ENCODE measurements at places on chromosomes 7 and 10.

DNA sequence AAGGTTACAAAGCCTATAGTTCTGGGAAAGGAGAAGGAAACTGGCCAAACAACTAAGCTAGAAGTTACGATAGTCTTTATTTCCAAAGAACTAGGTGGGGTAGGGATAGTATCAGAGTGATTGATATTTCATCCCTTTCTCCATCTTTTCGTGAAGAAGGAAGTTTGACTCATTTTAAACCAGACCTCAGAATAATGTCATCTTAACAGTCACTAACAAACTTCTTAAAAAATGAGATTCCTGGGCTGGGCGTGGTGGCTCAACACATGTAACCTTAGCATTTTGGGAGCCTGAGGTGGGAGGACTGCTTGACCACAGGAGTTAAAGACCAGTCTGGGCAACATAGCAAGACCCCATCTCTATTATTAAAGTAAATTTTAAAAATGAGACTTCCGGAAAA lies 69.4 kb downstream of the ARL4A start:
- DNase-seq, result no peak

GRCh38 chr7:88539518-88539917 lies 220.0 kb upstream of the ZNF804B start:
- no peak for DNase-seq

DNA sequence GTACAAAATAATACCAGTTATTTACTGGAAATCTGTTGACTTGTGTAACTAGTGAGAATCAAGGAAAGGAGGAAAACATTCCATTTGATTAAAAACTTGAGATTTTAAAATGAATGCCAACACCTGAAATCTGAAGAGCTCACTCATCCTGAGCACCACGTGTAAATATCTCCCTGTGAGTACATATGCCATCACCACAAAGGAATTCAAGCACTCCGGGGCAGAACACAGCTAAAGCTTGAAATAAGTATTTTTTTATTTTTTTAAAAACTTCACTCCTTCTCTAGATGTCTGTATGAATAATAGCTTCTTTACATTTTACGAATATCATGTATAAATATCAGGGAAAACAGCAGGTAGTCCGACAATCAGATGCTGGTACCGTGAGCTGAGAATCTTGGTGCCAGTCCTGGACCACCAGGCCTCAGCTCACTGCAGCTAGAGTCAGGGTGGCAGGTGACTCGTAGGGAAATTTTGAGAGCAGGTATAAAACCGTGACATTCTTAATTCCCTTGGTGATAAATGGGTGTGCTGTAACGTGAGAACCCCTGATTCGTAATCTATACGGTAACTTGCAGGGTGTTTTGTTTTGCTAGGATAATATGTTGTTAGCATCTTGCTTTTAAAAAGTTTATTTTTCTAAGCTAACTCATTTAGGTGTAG lies 12.7 kb downstream of the LMTK2 start:
- DNase-seq, result no peak

GRCh38 chr10:7696545-7696944 lies 6.6 kb upstream of the ITIH2 start:
- DNase-seq, result no peak

- DNase-seq, result no peak
Observed at GRCh38 chr10:3659203-3659917, 125.6 kb downstream of the KLF6 start.
